NB4 (cell line): ENCODE measurements at places on chromosomes 13 and 19.

- no peak for DNase-seq
Measured at GRCh38 chr13:41273831-41274441, 10.6 kb upstream of the MTRF1 start.

GRCh38 chr13:22903301-22903700 lies 277.5 kb upstream of the SGCG start:
- DNase-seq, result no peak

DNA sequence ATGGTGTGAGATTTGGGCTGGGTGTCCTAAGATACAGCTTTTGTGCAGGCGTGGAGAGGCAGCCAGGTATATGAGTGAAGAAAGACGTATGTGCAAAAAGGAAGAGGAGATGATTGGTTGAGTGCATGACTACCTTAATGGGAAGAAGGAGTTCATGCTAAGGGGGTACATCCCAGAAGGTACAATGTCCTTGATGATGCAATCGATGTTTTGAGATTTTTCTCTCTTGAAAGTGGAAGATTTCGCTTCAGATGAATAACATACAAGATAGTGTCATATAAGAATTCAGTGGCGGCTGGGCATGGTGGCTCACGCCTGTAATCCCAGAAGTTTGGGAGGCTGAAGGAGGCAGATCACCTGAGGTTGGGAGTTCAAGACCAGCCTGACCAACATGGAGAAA lies 357.1 kb downstream of the KLF12 start:
- no peak for DNase-seq

GRCh38 chr13:97111756-97112155 lies 110.4 kb upstream of the MBNL2 start:
- DNase-seq, result no peak

- no peak for DNase-seq
Measured at GRCh38 chr19:43667876-43668405, 2.0 kb downstream of the PLAUR start.

- no peak for DNase-seq
Measured at GRCh38 chr13:73286942-73287620, 228.3 kb downstream of the KLF5 start.

DNA sequence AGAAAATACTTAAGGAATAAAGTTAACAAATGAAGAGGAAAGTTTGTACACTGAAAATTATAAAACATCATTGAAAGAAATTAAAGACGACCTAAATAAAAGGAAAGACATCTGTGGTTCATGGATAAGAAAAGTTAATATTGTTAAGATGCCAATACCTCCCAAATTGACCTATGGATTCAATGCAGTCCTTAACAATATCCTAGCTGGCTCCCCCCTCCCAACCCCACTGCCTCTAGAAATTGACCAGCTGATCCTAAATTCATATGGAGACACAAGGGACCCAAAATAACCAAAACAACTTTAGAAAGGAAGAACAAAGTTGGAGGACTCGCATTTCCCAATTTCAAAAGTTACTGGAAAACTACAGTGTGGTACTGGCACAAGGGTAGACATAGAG lies 28.3 kb downstream of the ZNF45 start:
- no peak for DNase-seq

- DNase-seq, result peak; percentile 74
Measured at GRCh38 chr19:16062789-16063188, 13.5 kb upstream of the TPM4 start.

DNA sequence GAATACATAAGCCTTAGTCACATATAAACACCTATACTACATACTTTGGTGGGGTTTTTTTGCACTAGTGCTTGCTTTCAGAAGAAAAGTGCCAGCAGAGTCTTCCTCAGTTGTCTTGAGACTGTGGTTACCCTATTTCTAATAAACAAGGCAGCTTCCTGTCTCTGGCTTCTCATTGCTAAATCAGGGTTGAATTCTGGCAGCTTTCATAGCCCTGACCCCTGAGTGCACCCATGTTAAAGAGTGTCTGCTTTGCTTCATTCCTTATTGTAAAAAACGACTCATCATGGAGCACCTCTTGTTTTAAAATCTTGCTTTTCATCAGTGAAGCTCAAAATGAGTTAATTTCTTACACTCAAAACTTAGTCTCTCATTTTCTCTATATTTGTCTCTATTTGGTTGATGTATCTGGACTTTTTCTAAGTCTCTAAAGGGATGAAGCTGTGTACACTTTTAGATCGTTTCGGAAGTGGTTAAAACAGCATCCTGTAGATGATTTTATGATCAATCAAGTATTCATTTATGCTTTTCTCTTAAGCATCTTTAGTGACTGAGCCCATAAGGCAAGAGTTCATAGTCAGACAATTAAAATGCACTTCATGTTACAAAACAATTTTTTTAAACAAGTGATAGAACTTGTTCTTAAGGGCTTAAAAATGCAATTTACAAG lies 72.1 kb downstream of the KLF12 start:
- DNase-seq, result no peak

- no peak for DNase-seq
Measured at GRCh38 chr13:103000157-103000556, 66.1 kb downstream of the SLC10A2 start.

- no peak for DNase-seq
Measured at GRCh38 chr13:99085139-99085807, 107.4 kb upstream of the DOCK9 start.

GRCh38 chr13:99978799-99979452 lies 2.7 kb upstream of the ZIC2 start:
- DNase-seq, result peak; percentile 72

DNA sequence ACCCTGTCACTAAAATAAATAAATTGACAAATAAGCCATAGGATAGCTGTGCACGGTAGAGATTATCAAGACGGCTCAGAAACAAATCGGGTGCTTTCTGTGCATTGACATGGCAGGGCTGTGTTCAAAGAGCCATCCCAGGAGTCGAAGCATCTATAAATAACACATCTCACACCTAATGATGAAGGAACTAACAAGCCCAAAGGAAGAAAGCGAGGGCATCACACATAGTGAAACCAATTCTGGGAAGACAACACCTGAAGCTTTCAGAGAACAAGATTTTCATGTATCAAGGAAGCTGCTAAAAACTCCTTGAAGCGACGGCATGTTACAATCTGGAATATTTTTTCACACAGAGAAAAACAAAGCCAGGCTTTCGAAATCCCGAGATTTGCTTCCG lies 36.1 kb downstream of the KLF2 start:
- no peak for DNase-seq

GRCh38 chr19:961866-962620 lies 22.1 kb upstream of the WDR18 start:
- DNase-seq, result no peak

- no peak for DNase-seq
Measured at GRCh38 chr13:83162493-83162892, 719.8 kb downstream of the SLITRK1 start.

DNA sequence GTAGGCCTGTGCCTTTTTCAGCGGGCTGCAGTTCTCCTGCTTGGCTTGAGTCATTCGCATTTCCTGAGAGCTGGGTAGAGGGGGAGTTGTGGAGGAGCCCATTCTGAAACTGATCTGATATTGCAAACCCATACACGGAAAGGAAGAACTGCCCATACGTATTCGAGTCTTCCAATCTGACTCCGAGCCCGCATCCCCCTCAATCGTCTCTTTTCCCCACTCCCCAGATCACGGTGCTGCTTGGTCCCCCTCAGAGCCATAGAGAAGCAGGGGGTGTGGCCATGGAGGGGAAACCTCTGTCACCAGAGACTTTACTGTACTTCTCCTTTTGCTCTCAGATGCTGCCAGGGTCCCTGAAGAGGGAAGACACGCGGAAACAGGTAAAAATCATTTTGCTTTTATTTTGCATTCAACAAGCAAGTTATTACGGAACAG lies at the start of gene CD22:
Gene CD22 (plus strand): TSS at position 337 of the 435 bp plus-strand sequence. CDS start 2,854 bp downstream, outside the sequence.
- DNase-seq, result peak; percentile 44

DNA sequence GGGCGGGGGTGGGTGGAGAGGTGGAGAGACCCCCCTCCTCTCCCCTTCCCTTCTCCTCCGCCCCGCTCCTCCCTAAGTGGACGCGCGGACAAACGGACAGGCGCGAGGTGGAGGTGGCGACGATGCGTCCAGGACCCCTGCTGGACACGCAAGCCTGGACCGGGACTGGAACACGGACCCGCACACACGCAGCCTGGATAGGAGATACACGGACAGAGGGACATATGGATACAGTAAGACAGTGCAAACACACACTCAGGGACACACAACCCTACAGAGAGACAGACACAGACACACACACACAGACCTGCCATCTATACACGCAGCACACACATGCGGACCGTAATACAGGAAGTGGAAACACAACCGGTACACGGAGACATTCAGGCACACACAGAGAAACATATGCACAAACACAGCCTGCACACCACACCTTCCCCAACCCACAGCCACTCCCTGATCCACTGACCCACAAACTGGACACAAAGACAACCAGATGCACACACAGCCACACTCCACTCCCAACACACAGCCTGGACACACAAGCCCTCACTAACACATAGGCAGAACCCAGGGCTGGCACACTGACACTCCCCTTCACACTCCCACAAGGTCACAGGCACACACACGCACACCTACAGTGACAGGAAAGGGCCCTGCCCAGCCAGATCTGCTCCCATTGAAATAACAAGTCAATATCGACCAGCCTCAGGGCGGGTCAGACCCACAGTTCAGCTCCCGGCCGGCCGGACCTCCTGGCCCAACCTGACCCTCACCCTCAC lies 696 bp upstream of the ERFL start:
- DNase-seq, result peak; percentile 26

- no peak for DNase-seq
Measured at GRCh38 chr19:1169411-1169791, 4.7 kb downstream of the SBNO2 start.

GRCh38 chr19:34387446-34387810 lies 16.8 kb upstream of the PDCD2L start:
- no peak for DNase-seq

- no peak for DNase-seq
Measured at GRCh38 chr13:44768239-44768638, 192.1 kb upstream of the TSC22D1 start.

DNA sequence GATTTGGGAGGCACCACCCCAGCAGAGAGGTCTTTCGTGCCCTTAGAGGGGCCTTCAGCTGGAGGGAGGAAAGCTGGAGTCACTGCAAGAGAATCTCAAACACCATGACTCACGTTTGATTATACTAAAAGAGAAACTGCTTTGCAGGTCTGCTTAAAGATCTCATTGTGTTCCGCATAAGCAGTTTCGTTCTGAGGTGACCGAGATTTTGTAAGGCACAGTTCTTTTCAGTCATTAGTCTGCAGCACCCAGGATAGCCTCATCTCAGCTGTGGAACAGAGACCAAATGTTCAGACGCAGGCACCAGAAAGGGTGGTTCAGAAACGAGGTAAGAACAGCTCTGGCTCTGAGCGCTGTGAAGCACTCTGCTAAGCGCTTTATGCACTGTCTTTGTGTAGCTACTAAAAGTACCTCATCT lies 71.2 kb upstream of the GTF3A start:
- no peak for DNase-seq

DNA sequence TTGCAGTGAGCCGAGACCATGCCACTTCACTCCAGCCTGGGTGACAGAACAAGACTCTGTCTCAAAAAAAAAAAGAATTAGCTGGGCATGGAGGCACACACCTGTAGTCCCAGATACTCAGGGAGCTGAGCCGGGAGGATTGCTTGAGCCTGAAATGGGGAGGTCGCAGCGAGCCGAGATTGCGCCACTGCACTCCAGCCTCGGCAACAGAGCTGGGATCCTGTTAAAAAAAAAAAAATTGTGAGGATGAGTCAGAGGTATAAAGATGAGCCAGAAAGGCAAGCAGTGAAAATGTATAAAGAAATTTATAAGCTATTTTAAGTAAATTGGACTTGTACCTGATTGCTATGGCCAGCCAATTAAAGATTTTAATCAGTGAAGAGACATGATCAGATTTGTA lies 21.1 kb downstream of the KBTBD6 start:
- DNase-seq, result no peak

DNA sequence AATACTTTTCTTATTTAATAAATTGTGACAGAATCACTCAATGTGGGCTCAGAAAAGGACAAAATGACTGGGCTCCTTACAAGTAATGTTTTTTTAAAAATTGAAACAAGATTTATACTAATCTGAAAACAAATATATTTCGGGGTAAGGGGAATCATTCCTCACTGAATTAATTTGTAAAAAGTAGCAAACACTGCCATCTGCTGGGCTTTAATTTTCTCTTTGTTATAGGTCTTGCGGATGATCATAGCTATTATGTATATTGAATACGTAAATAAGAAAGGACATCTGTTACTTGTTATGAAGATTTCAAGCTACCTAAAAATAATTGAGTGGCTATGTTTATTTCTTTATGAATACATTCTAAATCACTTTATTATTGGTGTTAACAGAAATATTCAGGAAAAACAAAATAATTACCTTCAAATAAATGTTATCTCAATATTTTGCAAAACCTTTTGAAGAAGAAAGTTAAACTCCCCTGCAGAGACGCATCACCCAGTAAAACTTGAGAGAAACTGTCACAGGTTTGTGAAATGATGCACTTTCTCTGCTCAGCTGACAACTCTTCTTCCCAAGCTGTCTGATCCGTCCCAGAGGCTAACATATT lies 17.8 kb upstream of the ENOX1 start:
- DNase-seq, result peak; percentile 62

GRCh38 chr13:110126391-110126961 lies 180.5 kb downstream of the COL4A1 start:
- peak; percentile 59 for DNase-seq

DNA sequence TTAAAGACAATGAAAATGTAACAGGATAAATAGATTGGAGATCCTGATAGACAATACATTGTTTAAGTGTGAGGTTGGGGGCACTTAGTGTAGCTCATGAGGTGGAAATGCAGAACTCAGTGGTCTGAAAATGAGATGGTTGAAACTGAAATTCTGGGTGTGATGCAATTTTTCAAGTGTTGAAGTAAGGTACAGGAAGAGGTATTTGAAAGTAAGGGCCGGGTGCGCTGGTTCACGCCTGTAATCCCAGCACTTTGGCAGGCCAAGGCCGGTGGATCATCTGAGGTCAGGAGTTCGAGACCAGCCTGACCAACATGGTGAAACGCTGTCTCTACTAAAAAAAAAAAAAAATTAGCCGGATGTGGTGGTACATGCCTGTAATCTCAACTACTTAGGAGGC lies 113.0 kb downstream of the UFM1 start:
- no peak for DNase-seq

DNA sequence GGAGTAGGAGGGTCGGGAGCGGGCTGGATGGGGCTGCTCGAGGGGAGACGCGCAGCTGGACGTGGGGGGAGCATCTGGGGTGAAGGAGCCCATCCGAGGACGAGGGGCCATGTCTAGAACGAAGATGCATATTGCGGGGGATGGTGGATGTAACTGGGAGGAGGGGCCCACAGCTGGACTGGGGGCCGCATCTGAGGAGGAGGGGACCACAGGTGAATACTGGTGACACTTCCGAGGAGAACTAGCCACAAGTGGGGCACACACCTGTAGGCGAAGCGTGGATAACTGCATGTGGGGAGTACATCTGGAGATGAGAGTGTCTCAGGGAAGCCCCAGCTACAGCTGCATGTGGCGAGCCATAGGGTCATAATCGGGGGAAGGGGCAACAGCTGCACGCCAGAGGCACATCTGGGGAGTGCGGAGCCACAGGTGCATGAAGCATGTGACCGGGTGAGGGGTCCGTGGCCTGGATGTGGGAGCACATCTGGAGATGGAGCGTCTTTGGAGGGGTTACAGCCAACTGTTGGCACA lies 402 bp downstream of the ZSWIM9 start:
- DNase-seq, result no peak

GRCh38 chr19:35533822-35534392 lies 651 bp downstream of the GAPDHS start:
- peak; percentile 33 for DNase-seq
